Heart right ventricle (tissue), 16 donors: ENCODE measurements at places on chromosomes 12 and 14. TPM values are rescaled to one million over a fixed set of nuclear protein-coding genes. Genes with fewer than 3 reads are reported as not detected.

DNA sequence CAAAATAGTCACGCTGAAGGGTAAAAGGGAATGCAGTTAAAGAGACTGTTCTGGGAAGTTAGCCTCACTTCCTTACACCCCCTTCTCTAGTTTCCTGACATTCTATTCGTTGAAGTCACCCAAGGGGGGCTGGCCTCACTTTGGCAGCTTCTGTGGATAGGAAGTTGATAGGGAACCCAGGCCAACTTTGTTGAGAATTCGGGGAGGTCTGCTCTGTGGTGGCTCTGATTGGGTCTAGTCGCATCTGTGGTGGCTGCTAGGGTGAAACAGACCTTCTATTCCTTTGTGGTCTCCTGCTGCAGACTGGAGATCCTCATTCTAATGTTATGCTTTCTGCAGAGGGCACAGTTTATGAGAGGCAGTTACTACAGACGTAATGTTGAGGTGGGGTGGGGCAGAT, 28.8 kb upstream of the GZMB start:
- DNase-seq = no peak
- peak overlapping the region; percentile 59 for H3K27ac ChIP-seq
- H3K4me1 ChIP-seq = no peaks in the 10 kb centered on the region
- H3K36me3 ChIP-seq = no peaks in the 10 kb centered on the region

DNA sequence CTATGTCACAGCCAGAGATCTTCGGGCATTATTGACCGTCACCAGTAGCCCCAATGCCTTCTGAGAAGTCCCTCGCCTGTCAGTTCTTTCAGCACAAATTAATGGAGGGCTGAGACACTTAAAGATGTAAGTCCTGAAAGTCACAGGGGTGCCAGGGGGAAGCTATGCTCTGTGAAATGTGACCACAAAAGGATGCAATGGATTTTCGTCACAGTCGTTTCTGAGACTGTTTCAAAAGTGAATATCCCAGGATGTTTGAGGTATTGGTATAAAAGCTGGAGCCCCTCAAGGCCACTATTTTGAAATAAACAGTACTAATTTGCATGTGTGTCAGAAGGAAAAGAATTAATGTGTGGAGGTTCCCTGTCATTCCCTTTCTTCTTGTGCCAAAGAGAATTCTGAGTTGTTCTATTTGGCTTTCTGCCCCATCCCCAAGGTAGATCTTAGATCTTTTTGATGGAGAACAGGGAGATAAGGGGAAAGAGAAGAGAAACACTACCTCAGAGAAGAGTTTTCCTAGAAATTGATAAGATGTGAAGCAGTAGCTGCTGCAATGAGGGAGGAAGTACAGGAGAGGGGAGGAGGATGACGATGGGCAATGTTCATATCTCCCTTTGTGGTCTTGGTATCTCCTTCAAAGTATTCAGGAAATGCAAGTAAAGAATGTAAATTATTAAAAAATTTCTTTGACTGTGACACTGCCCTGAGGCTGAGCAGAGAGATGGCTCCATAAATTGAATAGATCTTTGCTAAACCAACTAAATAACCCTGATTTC, 101.8 kb upstream of the NAP1L1 start:
- H3K27me3 ChIP-seq = no peaks in the 10 kb centered on the region
- no peak for DNase-seq
- H3K4me3 ChIP-seq = no peak overlapping the region
- no peaks in the 10 kb centered on the region for H3K4me1 ChIP-seq

DNA sequence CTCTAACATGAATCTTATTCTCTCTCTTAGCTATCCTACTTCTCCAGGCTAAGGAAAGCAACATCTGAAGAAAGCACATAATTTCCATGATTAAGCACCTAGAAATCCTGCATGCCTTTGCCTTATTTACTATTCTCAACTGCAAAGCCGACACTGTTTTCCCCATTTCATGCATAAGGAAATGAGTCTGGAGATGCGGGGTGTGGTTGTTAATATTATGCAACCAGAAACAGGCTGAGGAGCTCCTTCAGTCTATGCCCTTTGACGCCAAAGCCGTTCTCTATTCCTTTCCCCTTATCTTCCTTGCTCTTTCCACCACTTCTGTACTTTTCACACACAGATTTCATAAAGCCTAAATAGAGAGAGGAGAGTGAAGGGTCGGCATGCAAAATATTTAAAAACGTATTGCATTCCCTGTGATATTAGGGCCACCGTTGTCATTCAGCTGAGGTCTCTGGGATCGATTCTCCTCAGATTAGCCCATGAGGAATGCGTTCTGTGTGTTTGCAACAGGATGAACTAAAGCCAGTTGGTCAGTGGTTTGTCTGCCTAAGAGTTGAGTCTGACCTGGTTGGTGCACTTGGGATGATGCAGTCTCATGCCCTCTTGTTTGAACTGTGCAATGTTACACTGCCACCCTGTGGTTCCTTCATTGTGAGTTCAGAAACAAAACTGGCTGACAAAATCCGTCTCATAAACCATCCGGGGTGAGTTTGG, 53.1 kb upstream of the PLEKHG7 start:
- H3K4me3 ChIP-seq = no peak overlapping the region
- H3K27me3 ChIP-seq = no peaks in the 10 kb centered on the region
- H3K36me3 ChIP-seq = no peaks in the 10 kb centered on the region
- peak; percentile 74 for DNase-seq
- H3K4me1 ChIP-seq = peaks cover 3% of the 10 kb centered on the region

DNA sequence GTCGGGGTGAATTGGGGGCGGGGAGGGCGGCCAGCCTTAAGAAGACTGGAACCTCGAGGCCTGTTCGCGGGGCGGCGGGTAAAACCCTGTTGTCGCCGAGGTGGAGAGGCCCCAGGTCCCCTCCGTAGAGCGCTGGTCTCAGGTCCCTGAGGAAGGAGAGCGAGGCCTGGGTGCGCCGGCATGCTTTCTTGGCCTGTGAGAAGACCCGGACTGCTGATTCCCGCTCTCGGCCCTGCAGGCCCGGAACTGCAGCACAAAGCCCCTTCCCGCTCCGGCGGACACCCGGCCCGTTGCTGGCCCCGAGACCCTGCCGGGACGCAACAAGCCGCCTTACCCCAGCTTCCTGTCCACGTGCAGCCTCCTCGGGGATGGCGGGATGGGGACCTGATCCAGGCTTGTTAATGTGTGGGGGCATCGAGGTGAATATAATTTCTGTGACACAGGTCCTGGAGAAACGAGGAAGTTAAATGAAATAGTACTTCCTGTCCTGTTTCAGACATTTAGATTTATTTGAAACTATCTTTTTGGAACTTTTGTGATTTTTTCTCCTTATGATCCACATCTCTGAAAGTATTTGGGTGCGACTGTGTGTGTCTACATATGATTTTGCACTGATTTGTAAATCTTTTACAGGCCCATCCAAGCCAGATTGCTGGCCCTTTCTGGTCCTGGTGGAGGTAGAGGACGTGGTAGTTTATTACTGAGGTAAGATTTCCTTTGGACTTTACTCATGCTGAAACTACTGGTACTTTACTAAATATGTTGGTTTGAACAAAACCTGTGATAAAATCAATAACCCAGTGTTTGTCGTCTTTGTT, 600 bp downstream of the PNN start:
- H3K36me3 ChIP-seq = peaks cover 46% of the 10 kb centered on the region
- H3K27ac ChIP-seq = peak overlapping the region; percentile 91
- peak overlapping the region; percentile 87 for H3K4me3 ChIP-seq
- peaks cover 37% of the 10 kb centered on the region for H3K4me1 ChIP-seq
- no peaks in the 10 kb centered on the region for H3K27me3 ChIP-seq

Gene TEX52
- total RNA-seq = not detected

GRCh38 chr14:52026017-52026660, 36.8 kb downstream of the RTRAF start:
- no peak for DNase-seq
- peak overlapping the region; percentile 75 for H3K27ac ChIP-seq
- peaks cover 83% of the 10 kb centered on the region for H3K4me1 ChIP-seq
- H3K36me3 ChIP-seq = no peaks in the 10 kb centered on the region
- no peak overlapping the region for H3K4me3 ChIP-seq

Gene ABHD12B
- total RNA-seq = not detected

DNA sequence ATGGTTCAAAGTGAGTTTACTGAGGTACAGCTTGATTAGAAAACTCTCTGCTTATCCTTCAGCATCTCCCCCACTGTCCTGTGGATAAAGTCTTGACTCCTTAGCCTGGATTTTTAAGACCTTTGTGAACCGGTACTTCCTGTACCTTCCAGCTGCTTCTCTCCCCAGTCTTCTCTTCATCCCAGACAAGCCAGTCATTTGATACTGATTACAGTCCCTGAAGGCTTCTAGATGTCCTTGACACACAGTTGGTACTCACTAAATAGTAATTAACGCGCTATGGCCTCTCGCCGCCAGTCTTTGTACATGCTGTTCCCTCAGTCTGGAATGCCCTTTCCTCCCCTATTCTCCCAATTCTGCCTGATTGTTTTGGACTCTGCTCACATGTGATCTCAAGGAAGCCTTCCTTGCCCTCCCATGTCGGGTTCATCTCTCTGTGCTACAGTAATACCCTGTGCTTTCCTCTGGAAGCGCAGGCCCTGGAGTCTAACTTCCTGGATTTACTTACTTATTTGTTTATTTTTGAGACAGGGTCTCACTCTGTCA, 50.6 kb upstream of the PTGR2 start:
- no peak overlapping the region for H3K4me3 ChIP-seq
- H3K36me3 ChIP-seq = no peaks in the 10 kb centered on the region
- DNase-seq = no peak
- no peaks in the 10 kb centered on the region for H3K27me3 ChIP-seq
- H3K27ac ChIP-seq = no peak overlapping the region

DNA sequence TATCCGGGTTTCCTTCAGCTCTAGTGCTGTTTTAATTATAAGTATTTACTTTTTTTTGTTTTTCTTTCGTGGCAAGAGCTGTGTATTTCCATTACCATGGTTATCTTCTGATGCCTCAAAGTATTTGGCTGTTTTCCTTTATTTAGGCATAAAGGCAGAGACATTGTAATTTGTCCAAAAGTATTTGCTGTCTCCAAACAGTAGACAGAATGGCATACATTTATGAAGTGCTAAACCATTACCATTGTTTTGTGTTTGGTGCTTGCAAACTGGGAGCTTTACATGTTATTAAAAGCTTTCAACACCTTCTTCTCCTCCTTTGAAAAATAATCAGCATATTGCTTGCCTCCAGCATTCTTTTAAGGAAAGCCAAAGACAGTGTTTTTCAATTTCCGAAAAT, 46.3 kb downstream of the FLRT2 start:
- no peak for DNase-seq
- no peak overlapping the region for H3K27ac ChIP-seq
- no peak overlapping the region for H3K4me3 ChIP-seq
- no peaks in the 10 kb centered on the region for H3K4me1 ChIP-seq
- no peaks in the 10 kb centered on the region for H3K36me3 ChIP-seq

DNA sequence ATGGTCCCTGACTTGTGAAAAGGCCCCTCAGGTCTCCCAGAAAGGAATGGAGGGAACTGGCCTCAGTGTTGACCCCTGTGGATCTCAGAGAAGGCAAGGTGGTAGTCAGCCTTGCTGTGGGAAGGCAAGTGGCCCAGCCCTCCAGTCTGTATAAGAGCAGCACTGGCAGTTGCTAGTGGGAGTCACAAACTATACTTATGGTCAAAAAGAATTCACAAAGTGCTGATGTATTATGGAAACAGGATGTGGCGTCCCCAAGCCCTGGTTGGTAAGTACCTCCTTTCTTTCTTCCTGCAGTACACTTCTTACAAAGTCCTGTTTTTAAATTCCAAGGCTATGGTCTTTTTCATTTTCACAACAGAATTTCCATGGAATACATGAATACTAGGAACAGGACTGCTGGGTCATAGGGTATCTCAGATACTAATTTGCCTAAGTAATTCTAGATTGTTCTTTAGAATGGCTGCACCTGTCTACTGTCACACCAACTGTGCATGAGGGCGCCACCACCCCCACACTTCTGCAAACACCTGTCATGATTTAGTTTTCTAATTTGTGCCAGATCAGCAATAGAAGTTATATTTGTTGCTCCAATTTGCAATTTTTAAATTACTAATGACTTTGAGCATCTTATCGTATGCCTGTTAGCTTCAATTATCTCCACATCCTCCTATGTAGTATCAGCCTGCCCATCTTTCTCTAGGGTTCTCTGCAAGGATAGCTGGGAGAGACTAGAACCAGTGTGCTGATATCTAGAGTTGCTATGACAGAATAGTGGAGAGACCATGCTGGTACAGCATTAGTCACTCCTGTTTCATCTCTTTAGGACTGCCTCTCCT, 40.7 kb upstream of the TMEM263 start:
- H3K4me3 ChIP-seq = no peak overlapping the region
- H3K36me3 ChIP-seq = no peaks in the 10 kb centered on the region
- no peak overlapping the region for H3K27ac ChIP-seq
- H3K27me3 ChIP-seq = no peaks in the 10 kb centered on the region
- H3K4me1 ChIP-seq = no peaks in the 10 kb centered on the region

GRCh38 chr14:98952593-98953350, 319.2 kb downstream of the BCL11B start:
- no peak overlapping the region for H3K4me3 ChIP-seq
- DNase-seq = no peak
- no peaks in the 10 kb centered on the region for H3K4me1 ChIP-seq
- no peaks in the 10 kb centered on the region for H3K27me3 ChIP-seq

GRCh38 chr14:68506645-68507419, 286.0 kb downstream of the ZFP36L1 start:
- no peaks in the 10 kb centered on the region for H3K27me3 ChIP-seq
- H3K4me1 ChIP-seq = peaks cover 50% of the 10 kb centered on the region
- no peak overlapping the region for H3K4me3 ChIP-seq

- no peaks in the 10 kb centered on the region for H3K36me3 ChIP-seq
- H3K4me1 ChIP-seq = peaks cover 4% of the 10 kb centered on the region
- no peak overlapping the region for H3K4me3 ChIP-seq
- H3K27ac ChIP-seq = peak overlapping the region; percentile 16
- no peaks in the 10 kb centered on the region for H3K27me3 ChIP-seq
- no peak for DNase-seq
Measured at GRCh38 chr14:61575551-61576150, 119.7 kb upstream of the HIF1A start.

DNA sequence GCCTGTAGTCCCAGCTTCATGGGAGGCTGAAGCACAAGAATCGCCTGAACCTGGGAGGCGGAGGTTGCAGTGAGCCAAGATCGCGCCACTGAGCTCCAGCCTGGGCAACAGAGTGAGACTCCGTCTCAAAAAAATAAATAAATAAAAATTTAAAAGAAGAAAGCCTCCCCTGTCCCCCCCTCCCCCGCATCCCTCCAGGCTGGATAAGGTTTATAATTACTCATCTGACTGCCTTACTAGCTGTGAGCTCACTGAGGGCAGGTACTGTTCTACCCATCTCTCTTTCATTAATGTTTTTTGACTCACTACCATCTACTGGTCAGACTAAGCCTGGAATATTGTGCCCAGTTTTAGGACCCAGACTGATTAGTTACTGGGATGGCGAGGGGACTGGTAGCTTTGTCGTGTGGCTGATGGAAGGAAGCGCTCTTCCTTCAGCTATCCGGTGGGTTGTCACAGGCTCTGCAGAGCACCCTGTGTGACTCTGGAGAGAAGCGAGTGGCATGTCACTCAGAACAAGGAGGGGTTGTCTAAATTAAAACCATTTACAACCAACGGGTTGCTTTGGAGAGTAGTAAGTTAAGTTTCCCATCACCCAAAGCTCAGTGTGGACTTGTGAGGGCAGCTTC, 16.9 kb downstream of the EVL start:
- H3K4me3 ChIP-seq = no peak overlapping the region
- H3K36me3 ChIP-seq = no peaks in the 10 kb centered on the region
- H3K27me3 ChIP-seq = no peaks in the 10 kb centered on the region
- H3K27ac ChIP-seq = no peak overlapping the region
- H3K4me1 ChIP-seq = peaks cover 27% of the 10 kb centered on the region

Gene FAIM2
- 11.3 TPM for total RNA-seq

Gene MGP
- 231 TPM for total RNA-seq
